Central memory CD8-positive, alpha-beta T cell (primary cell): ENCODE measurements at places on chromosomes 1 and 21.

DNA sequence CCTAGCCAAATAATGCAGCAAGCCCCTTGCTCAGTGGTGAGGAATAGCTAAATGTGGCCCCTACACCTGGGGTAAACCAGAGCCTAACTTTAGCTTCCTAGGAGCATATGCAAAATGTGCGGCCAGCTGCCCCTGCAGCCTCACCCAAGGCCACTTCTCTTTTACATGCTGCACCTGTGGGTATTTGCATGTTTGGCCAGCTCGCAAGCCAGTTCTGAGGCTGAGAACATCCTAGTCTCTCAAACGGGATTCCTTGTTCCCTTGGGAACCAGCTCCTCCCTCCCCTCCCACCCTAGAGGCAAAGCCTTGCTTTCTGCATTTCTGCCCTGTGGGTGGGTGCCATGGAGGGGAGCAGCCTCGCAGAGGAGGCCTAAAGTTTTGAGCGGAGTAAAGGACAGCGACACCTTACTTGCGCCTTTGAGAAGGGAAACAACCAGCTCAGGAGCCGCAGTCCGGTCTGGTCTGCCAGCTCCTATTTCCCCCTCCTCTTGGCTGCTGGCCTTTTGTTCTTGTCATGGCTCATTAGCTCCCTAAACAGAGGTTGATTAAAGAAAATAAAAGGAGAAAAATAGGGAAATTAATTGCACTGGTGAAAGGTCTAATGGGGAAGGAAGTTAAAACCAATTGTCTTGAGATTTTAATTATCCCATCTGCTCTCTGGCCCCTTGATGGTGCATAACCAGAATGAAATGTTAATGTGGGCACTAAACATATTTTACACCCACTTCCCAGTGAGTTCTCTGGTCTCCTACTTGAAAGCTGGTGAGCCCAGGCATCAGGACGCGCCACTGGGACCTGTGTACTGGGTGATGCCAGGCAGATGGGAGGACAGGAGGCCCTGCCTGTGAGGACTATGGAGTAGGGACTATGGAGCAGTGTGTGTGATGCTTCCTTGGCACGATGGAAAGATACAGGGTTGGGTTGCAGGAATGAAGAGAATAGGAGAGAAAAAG, 68.7 kb downstream of the TEX35 start:
- no peaks in the 10 kb centered on the region for H3K36me3 ChIP-seq
- peaks cover 33% of the 10 kb centered on the region for H3K27me3 ChIP-seq
- no peak for DNase-seq
- H3K4me1 ChIP-seq = no peaks in the 10 kb centered on the region

DNA sequence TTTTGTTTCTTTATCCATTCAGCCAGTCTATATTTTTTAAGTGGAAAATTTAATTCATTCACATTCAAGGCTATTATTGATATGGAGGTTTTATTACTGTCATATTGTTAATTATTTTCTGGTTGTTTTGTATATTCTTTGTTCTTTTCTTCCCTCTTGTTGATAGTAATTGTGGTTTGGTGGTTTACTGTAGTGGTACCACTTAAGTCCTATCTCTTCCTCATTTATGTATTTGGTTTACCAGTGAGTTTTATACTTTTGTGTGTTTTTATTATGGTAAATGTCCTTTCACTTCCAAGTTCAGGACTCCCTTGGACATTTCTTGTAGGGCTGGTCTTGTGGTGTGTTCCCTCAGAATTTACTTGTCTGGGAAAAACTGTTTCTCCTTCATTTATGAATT, 28.1 kb upstream of the PM20D1 start:
- DNase-seq = no peak
- H3K4me3 ChIP-seq = no peak overlapping the region
- peaks cover 39% of the 10 kb centered on the region for H3K27me3 ChIP-seq
- peaks cover 5% of the 10 kb centered on the region for H3K4me1 ChIP-seq
- no peak overlapping the region for H3K27ac ChIP-seq

GRCh38 chr1:77175230-77175844, 43.9 kb downstream of the PIGK start:
- no peak overlapping the region for H3K27ac ChIP-seq
- H3K4me3 ChIP-seq = no peak overlapping the region
- no peaks in the 10 kb centered on the region for H3K4me1 ChIP-seq
- H3K36me3 ChIP-seq = no peaks in the 10 kb centered on the region
- H3K27me3 ChIP-seq = no peaks in the 10 kb centered on the region
- no peak for DNase-seq

- H3K4me1 ChIP-seq = no peaks in the 10 kb centered on the region
- DNase-seq = no peak
- H3K4me3 ChIP-seq = no peak overlapping the region
- H3K27ac ChIP-seq = no peak overlapping the region
- peaks cover 13% of the 10 kb centered on the region for H3K36me3 ChIP-seq
These were observed 52.1 kb downstream of the DHRS3 start for GRCh38 chr1:12565966-12566352.

- peaks cover 64% of the 10 kb centered on the region for H3K4me1 ChIP-seq
- H3K4me3 ChIP-seq = peak overlapping the region; percentile 39
- no peaks in the 10 kb centered on the region for H3K27me3 ChIP-seq
- peaks cover 11% of the 10 kb centered on the region for H3K36me3 ChIP-seq
These were observed 44.6 kb downstream of the RASSF5 start for GRCh38 chr1:206551986-206552326.

- H3K4me3 ChIP-seq = no peak overlapping the region
- no peaks in the 10 kb centered on the region for H3K36me3 ChIP-seq
- H3K4me1 ChIP-seq = peaks cover 7% of the 10 kb centered on the region
- peaks cover 48% of the 10 kb centered on the region for H3K27me3 ChIP-seq
- DNase-seq = peak; percentile 31
These were observed 15.7 kb downstream of the MATN1 start for GRCh38 chr1:30707412-30708360.

GRCh38 chr1:13224480-13225060, 1.4 kb downstream of the PRAMEF18 start:
- peaks cover 2% of the 10 kb centered on the region for H3K36me3 ChIP-seq
- peaks cover 34% of the 10 kb centered on the region for H3K27me3 ChIP-seq
- no peaks in the 10 kb centered on the region for H3K4me1 ChIP-seq
- no peak overlapping the region for H3K27ac ChIP-seq
- peak; percentile 6 for DNase-seq
- H3K4me3 ChIP-seq = no peak overlapping the region

GRCh38 chr21:36170823-36171222, 14.2 kb downstream of the DOP1B start:
- no peak for DNase-seq
- H3K4me1 ChIP-seq = peaks cover 16% of the 10 kb centered on the region
- no peak overlapping the region for H3K4me3 ChIP-seq
- no peak overlapping the region for H3K27ac ChIP-seq
- no peaks in the 10 kb centered on the region for H3K27me3 ChIP-seq
- H3K36me3 ChIP-seq = peaks cover 25% of the 10 kb centered on the region

- peak overlapping the region; percentile 24 for H3K27ac ChIP-seq
- no peak overlapping the region for H3K4me3 ChIP-seq
- DNase-seq = no peak
- H3K4me1 ChIP-seq = peaks cover 34% of the 10 kb centered on the region
- H3K36me3 ChIP-seq = no peaks in the 10 kb centered on the region
These were observed 39.9 kb upstream of the GBP5 start for GRCh38 chr1:89312572-89312971.

DNA sequence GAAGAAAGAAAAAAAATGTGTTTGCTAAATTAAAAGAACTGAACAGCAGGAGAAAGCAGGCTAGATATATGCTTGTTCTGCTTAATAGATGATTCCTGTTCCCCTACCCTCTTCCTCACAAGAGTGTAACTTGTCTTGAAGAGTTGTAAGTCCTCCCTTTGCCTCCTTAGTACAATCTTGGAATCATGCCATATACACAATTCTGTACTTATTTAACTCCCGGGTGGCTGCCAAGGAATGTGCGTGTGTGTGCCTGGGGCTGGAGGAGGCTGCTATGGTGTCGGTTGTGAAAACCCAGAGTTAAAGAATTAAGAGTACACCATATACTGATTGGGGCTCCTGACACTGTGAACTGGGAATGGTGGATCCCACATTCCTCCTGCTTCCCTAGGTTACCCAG, 194.2 kb downstream of the SIPA1L2 start:
- no peak overlapping the region for H3K27ac ChIP-seq
- no peaks in the 10 kb centered on the region for H3K27me3 ChIP-seq
- peaks cover 3% of the 10 kb centered on the region for H3K36me3 ChIP-seq
- no peaks in the 10 kb centered on the region for H3K4me1 ChIP-seq
- DNase-seq = no peak

DNA sequence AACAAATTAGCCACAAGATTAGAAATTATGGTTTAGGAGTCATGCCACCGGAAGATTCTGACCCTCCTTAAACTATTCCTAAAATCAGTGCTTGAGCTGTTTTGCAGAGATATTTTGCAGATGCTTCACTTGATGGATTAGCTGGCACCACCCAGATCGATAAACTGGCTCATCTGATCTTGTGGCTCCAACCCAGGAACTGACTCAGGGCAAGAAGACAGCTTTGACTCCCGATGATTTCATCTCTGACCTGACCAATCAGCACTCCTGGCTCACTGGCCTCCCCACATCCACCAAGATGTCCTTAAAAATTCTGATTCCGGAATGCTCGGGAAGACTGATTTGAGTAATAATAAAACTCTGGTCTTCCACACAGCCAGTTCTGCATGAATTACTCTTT, 221.6 kb downstream of the RHOU start:
- no peak overlapping the region for H3K4me3 ChIP-seq
- no peak overlapping the region for H3K27ac ChIP-seq
- no peaks in the 10 kb centered on the region for H3K4me1 ChIP-seq
- H3K36me3 ChIP-seq = no peaks in the 10 kb centered on the region
- no peaks in the 10 kb centered on the region for H3K27me3 ChIP-seq

DNA sequence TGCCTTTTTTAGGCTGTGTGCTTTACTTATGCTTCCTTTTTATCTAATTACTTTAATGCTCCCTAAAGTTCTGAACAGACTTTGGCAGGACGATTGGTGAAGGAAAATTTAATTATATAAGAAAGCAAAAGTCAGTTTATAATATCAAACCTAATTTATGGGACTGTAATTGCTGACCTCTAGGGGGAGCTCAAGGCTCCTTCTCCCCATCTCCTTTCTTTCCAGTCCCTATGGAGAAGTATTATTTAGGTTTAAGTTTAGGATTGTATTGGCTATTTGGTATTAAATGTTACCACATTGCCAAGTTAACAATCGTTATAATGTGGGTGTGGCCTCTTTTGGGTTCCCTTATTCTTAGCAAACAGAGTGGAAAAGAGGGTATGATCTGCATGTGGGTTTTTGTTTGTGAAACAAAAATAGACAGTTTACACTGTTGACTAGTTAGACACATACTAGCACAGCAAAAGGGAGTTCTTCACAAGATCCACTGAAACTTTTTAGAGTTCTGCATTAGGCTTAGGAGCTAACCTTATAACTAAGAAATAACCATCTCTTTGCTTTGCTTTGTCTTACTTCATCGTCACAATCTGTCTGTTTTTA, 48.2 kb upstream of the TNFSF4 start:
- peaks cover 6% of the 10 kb centered on the region for H3K4me1 ChIP-seq
- no peaks in the 10 kb centered on the region for H3K27me3 ChIP-seq
- no peak for DNase-seq
